ENCODE measurements at places on chromosomes 7 and 10.

GRCh38 chr10:118256825-118257570, 85.1 kb downstream of the FAM204A start:
- no peak for DNase-seq

DNA sequence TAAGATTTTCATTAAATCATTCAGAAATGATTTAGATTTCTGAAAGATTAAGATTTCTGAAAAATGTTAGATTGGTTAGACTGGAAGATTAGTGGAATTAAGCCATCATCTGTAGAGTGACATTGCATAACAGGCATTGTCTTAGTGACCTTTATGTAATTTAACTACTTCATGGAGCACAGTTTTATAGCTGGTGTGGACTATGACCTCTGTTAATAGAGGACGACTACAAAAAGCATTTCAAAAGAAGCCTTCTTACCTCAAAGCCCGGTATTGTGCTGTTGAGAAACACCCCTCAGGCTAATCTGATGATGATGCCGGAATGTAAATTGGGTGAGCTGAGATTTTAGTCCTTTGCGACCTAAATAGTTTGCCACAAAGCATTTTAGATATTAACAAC, 55.6 kb downstream of the GALNT11 start:
- DNase-seq = no peak

DNA sequence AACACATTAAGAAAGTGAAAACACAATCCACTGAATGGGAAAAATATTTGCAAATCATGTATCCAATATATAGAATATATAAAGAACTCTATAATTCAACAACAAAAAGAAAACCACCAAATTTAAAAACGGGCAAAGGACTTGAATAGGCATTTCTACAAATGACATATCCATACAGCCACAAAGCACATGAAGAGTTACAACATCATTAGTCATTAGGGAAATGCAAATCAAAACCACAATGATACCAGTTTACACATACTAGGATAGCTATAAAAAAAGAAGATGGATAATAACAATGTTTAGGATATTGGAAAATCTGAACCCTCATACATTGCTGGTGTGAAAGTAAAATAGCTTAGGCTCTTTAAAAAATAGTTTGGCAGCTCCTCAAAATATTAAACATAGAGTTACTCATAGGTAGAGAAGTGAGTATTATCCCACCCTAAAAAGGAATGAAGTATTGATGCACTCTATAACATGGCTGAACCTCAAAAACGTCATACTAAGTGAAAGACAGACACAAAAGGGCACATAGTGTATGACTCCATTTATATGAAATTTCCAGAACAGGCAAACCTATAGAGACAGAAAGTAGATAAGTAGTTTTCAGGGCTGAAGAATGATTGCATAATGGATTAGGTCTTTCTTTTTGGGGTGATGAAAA, 4.5 kb downstream of the ZPBP start:
- DNase-seq = no peak

- no peak for DNase-seq
Observed at GRCh38 chr7:19621740-19622139, 87.1 kb downstream of the POLR1F start.

- DNase-seq = no peak
Observed at GRCh38 chr7:30247541-30248401, 36.6 kb upstream of the ZNRF2 start.
